ENCODE measurements at places on chromosomes 3 and 15.

- DNase-seq, result no peak
Observed at GRCh38 chr15:63599401-63600000, 2.3 kb downstream of the FBXL22 start.

- no peak for DNase-seq
Observed at GRCh38 chr15:80315289-80315987, 63.4 kb upstream of the CTXND1 start.

DNA sequence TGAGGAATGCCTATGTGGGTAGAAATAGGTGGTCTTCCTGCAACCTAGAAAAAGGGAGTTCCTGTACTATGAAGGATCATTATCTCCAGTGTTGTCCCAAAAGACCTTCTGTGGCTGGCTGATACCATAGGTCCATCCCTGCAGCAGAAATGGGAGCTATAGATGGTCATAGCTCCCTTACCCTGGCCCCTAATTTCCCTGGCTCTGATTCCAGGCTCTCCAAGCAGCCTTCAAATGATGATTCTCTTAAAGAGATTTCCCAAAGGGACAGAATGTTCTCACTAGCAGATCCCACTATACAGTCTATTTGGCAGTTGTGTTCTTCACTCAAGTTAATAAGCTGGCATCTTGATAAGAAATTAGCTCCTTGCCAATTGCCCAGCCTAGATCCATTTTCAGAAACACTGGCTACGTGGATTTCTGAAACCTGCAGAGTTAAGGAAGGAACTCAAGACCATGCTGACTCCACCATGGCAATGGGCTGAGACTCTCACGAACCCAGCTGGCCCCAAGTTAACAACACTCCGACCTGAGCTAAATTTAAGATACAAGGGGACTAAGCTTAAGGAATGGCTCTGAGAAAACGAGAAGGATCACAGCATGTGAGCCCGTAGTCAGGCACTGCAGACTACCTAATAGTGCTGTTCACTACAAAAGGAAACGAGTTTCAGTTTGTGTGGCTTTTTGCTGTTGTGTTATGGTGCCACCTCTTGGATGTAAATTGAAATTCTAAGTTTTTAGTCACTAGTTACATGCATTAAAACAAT is 11.4 kb downstream of the C15orf40 start:
- peak; percentile 47 for DNase-seq

- no peak for DNase-seq
Observed at GRCh38 chr3:46857485-46858341, 5.5 kb downstream of the MYL3 start.

DNA sequence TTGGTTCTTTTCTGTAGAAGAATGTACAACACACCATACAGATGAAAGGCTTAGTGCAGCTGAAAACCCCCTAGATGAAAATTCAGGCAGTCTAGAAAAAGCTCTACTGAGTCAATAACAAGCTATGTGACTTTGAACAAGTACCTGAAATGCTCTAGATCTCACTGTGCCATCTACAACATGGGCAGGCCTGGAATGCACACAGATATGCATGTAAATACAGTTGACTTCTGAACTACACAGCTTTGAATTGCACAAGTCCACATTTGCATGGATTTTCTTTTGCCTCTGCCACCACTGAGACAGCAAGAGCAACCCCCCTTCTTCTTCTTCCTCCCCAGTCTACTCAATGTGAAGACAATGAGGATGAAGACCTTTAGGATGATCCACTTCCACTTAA is 98.4 kb downstream of the CNTN3 start:
- no peak for DNase-seq

Measured in HTR-8/SVneo (cell line).